A549 treated with GW870086 at 1 μM for 4 hours (cell line): ENCODE measurements at places on chromosomes 11 and 22. TPM values are rescaled to one million over a fixed set of nuclear protein-coding genes. Genes with fewer than 3 reads are reported as not detected.

Gene HNRNPUL2
- total RNA-seq: 36.2 to 42.4 TPM (median 39.6 TPM) in 5 replicates

Gene OR52H1
- total RNA-seq: not detected in 5 replicates

Gene OR10D3
- total RNA-seq: not detected in 5 replicates

Gene SLC22A12
- total RNA-seq: not detected in 5 replicates

Gene MRPL17
- 93.1 to 110 TPM (median 101 TPM) in 5 replicates for total RNA-seq

Gene LSP1
- total RNA-seq: 1.2 to 3.2 TPM (median 2.2 TPM) in 5 replicates

Gene CYTH4
- 0.59 to 1.9 TPM (median 0.90 TPM) in 5 replicates for total RNA-seq
